ENCODE measurements at places on chromosomes 5 and 9.

DNA sequence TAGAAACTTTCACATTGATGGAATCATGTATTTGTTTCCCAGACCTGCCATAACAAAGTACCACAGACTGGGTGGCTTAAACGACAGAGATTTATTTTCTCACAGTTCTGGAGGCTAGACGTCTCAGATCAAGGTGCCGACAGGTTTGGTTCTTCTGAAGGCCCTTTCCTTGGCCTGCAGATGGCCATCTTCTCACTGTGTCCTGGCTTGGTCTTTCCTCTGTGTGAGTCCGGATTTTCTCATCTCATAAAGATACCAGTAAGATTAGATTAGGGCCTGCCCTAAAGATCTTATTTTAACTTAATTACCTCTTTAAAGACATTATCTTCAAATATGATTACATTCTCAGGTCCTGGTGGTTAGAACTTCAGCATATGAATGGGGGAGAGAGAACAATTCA is 5.8 kb downstream of the USP20 start:
- no peak for DNase-seq

DNA sequence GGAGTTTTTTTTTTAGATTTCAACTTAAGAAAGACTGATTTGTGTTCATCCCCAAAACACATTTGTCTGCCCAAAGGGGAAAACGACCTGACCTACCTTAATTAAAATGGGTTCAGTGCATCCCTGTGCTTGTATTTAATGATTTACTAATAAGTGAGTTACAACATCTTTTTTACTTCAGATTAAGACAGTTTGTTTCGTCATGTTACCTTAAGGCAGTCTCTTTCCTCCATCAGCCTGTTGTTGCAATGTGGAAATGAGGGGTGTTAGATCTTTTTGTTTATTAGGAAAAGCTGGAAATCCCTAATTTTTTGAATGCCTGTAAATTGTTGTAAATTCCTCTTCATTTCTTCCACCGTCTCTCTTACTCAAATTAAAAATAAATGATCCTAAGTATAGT is 177.5 kb downstream of the GDNF start:
- no peak for DNase-seq

DNA sequence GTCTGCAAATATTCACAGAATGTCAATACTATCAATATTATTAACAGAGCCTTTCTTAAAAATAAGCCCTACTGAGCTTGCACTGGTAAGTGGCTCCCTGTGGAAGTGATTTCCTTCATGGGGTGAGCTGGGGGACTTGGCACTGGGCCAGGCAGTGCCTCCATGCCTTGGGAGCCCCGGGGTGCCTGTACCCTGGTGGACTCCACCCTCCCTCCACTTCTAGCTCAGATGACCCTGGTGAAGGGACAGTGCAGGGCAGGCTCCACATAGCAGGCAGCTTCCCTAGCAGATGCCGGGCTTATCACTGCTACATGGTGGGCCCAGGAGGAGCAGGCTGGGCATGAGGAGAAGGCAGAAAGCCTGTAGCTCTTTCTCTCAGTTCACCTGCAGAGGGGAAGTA is 119.2 kb downstream of the DCP2 start:
- no peak for DNase-seq

GRCh38 chr5:146753641-146754040 is 124.9 kb downstream of the PPP2R2B start:
- no peak for DNase-seq

DNA sequence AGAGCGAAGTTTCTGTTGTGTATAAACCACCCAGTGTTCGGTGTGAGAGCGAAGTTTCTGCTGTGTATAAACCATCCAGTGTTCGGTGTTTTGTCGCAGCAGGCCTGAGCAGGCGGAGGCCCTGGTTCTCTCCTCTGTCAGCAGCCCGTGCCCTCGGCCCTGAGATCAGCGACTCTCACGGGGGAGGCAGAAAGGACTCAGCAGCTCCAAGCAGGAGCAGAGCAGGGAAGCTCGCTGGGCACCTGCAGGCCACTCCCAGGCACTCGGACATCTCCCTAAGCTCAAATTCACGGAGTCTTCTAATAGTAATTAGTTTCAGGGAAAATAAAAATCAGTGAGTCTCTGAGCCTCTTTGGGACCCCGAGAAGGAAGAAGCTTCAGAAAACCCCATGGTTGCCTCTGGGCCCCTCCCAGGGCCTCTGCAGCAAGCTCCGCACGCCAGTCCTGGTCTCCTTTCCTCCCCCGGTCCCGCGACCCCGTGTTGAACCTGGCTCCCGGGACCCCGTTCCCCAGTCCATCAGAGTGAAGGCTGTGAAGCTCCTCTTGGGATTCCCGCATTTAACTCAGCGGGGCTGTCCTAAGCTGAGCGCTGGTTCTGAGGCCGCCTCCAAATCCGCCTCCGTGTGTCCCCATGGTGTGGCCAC is 81.9 kb upstream of the ADAMTS2 start:
- no peak for DNase-seq

DNA sequence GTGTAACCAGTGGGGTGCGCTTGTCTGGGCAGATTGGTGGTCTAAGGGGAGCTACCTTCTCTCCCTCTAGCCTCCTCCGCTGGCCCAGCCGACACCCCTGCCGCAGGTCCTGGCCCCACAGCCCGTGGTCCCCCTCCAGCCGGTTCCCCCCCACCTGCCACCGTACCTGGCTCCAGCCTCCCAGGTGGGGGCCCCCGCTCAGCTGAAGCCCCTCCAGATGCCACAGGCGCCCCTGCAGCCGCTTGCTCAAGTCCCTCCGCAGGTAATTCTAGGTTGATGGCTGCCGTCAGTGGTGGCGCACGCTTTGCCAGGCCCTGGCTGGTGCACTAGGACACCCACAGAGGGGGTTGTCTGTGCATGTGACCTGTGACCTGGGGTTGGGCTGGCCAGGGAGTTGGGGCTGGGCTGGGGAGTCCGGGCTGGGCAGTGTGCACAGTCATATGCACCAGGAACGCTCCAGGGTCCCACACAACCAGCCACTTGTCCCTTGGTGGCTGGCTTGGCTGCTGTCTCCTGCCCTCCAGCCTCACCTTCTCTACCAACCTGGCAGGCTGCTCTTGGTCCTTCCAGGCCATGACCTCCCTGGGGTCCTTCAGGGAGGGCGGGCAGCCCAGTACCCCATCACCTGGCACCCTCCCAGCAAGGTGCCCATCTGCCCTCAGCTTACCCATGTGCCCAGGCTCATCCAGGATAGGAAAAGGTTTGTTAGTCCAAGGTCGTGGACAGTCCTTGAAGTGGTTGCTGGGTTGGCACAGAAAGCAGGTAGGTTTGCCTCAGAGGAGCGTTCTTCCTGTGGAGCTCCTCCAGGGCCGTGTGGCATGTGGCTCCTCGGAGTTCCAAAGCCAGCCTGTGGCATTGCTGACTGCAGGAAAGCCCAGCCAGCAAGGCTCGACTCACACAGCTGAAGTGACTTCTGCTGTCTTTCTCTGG is 73.2 kb downstream of the WNK2 start:
- no peak for DNase-seq

DNA sequence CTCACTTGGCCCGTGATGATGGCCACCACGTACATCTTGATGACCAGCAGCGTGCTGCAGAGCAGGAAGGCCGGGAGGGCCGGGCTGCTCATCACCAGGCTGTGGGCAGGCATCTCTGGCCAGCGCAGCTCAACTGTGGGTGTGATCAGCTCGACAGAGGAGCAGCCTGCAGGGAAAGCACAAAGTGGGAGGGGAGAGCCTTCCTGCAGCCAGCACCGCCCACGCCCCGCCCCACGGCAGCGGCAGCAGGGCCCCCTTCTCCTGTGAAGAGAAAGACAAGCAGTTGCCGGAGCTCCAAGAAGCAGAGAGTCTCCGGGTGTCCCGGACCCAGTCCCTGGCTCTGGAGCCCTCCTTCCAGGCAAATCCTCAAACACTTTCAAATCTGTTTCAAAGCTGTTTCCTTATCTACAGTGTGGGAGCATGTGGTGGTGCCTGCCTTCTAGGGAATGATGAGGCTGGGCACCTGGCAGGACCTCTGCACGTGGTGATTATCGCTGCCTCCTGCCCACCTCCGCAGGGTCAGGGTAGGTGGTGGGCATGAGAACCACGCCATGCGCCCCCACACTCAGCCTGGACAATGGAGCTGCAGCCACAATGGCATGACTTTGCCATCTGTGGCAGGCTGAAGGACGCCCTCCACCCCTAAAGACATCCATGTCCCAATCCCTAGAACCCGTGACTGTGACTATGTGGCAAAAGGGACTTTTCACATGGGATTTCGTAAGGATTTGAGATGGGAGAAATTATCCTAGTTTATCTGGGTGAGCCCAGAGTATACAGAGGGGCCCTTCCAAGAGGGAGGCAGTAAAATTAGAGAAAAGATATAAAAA is at the start of gene PTGES:
TSS of gene PTGES (minus strand) at position 143 of the 830 bp plus-strand sequence. CDS start at position 113, 30 bp downstream.
- no peak for DNase-seq

DNA sequence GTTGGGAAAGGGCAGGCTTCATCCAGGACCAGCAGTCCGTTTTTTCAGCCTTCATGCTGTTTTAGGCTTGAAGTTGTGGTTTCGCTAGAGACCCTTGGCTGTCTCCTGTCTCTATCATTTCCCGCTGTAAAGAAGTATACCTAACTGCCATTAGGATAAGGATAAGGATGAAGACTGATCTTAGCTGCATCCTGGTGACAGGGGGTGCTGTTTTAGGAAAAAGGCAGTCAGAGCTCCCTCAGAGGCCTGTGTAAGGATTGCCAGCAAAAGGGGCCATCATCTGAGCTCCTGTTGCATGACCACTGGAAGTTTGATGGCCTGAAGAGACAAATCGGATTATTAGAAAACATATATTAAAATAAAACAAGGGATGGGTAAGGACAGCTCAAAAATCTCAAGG is 64.8 kb upstream of the FGF10 start:
- no peak for DNase-seq

GRCh38 chr9:37967014-37967760 is 63.3 kb upstream of the SLC25A51 start:
- DNase-seq, result no peak

DNA sequence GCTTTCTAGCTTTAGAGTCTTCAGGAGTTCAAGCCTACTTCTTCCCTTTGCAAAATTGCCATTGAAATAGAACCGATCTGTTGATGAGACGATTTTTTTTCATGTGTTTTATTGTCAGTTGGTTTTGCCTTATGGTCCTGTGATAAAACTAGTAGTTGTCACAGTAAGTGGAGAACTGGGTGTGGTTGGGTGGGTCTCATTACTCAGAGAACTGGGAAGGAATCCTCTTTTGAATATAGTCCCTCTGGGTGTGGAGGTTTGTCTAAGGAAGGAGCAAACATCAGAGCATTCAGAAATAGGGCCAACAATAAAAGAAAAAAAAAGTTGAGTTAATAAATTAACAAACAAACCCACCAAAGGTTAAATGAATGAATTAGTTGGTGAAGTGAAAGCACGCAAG is 69.0 kb downstream of the ALDH1A1 start:
- DNase-seq, result no peak

DNA sequence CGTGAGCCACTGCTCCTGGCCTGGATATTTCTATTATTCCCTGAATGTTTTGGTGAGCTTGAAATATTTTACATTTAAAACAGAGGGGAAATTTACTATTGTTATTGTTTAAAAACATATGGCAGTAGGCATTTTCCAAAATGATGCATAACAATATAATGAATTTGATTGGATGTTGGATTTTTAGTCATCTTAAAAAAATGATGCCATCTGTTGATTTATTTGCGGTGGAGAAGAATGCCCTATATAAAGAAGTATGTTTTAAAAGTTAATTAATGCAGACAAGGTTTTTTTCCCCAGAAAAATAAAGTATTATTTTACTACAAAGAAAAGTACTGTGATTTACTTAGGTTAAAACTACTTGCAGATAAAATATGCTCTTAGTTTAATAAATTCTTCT is 33.4 kb upstream of the ARRDC3 start:
- no peak for DNase-seq
